Activated T-cell treated with anti-CD3 and anti-CD28 coated beads, Interleukin-2, amount 50 U/mL, for 72 hours (primary cell): ENCODE measurements at places on chromosomes 4 and X. TPM values are rescaled to one million over a fixed set of nuclear protein-coding genes. Genes with fewer than 3 reads are reported as not detected.

- no peaks in the 10 kb centered on the region for H3K27me3 ChIP-seq
- H3K27ac ChIP-seq: no peak overlapping the region
- peaks cover 6% of the 10 kb centered on the region for H3K36me3 ChIP-seq
- no peak overlapping the region for H3K4me3 ChIP-seq
These were observed 66.9 kb downstream of the PRSS12 start for GRCh38 chr4:118285931-118286330.

DNA sequence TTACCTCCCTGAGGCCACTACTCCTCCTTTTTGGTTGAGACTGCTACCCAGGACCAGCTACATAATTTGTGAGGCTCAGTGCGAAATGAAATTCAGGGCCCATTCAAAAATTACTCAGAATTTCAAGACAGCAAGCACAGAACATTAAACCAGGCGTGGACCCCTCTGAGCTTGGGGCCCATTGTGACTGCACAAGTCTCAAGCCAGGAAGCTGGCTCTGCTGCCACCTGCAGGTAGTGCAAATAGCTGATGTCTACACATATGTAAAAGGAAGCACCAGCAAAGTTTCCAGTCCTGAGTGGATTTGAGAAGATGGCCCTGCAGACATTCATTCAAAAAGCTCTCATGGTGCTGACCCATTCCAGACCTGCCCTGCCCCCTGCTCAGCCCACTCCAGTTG, 213.4 kb upstream of the LNX1 start:
- peak; percentile 17 for DNase-seq
- H3K27ac ChIP-seq: no peak overlapping the region
- peaks cover 6% of the 10 kb centered on the region for H3K27me3 ChIP-seq
- no peaks in the 10 kb centered on the region for H3K36me3 ChIP-seq
- no peak overlapping the region for H3K4me3 ChIP-seq
- H3K4me1 ChIP-seq: no peaks in the 10 kb centered on the region

DNA sequence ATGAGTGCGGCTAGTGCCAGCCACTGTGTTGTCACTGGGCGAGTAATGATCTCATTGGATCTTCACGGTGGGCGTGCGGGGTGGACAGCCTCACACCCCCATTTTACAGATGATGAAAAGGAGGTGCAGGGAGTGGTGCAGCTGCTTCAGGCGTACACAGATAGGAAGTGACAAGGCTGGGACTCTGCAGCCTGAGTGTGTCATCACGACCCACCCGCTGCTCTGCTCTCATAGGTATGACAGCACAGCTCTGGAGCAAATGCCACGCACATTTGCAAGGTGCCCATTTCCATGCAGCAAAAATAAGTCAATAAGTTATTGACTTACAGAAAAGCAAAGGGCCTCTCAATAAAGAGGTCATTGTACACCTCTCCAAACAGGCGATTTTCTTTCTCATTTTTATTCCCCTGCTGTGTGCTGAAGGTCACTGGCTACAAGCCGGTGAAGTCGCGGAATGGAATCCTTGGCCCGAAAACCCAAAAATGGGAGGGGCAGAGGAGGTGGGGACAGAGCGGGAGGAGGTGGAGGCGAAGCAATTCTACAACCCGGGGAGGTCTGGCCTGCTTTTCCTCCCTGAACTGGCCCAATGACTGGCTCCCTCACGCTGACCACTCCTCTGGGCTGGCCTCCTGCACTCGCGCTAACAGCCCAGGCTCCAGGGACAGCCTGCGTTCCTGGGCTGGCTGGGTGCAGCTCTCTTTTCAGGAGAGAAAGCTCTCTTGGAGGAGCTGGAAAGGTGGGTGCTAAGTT, at the start of gene SOD3:
TSS of gene SOD3 (plus strand) at position 658 of the 750 bp plus-strand sequence. CDS start 3,949 bp downstream, outside the sequence.
- peaks cover 23% of the 10 kb centered on the region for H3K27me3 ChIP-seq
- H3K4me1 ChIP-seq: no peaks in the 10 kb centered on the region
- no peak within 1 kb of the TSS for H3K4me3 ChIP-seq
- H3K27ac ChIP-seq: no peak within 1 kb of the TSS

DNA sequence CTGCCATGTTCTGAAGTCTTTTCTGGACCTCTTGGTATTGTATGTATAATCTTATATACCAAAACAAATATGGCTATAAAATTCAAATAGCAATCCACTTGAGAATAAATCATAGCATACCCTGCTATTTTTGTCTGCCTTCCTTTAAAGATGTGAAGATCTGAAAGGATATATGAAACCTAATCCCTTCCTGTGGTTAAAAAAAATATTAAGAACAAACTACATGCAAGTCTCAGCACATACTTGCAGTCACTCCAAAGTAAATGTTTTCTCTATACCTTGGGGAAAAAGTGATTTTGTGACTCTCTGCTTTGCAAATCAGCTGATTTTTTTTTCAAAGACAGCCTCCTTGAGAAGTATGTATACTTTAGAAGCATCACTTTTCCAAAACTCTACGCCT, 322.9 kb downstream of the ANKRD50 start:
- H3K27ac ChIP-seq: no peak overlapping the region
- H3K4me1 ChIP-seq: no peaks in the 10 kb centered on the region
- no peak for DNase-seq
- no peak overlapping the region for H3K4me3 ChIP-seq
- H3K36me3 ChIP-seq: no peaks in the 10 kb centered on the region

DNA sequence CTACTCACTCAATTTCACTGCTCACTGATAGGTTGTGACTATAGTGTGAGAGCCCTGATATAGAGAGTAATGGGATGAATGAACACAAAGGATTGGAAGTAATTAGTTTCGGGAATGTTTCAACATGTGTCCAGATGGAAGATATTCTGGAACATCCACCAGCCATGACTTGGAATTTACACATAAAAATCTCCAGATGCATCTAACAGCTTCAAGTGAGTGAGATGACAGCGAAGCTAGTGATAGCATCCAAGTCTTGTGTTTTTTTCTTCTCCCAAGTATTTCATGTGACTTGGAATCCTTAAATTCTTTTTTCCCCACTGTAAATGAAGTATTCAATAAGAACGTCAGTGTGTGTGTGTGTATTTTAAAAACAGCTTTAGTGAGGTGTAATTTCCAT, 82.1 kb downstream of the CLDN34 start:
- no peak overlapping the region for H3K27ac ChIP-seq
- H3K4me1 ChIP-seq: peaks cover 19% of the 10 kb centered on the region
- no peak for DNase-seq
- no peaks in the 10 kb centered on the region for H3K36me3 ChIP-seq

GRCh38 chrX:154505734-154506133, 10.3 kb downstream of the FAM3A start:
- no peaks in the 10 kb centered on the region for H3K27me3 ChIP-seq
- H3K27ac ChIP-seq: no peak overlapping the region
- DNase-seq: no peak

DNA sequence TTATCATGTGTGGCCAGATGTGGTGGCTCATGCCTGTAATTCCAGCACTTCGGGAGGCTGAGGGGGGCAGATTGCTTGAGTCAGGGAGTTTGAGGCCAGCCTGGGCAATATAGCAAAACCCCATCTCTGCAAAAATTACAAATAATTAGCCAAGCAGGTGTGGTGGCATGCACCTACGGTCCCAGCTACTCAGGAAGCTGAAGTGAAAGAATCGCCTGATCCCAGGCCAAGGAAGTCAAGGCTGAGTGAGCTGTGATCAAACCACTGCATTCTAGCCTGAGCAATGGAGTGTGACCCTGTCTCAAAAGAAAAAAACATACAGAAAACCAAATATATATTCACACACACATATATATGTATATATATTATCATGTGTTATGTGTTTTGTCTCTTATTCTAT, 15.0 kb downstream of the APELA start:
- H3K27me3 ChIP-seq: no peaks in the 10 kb centered on the region
- no peaks in the 10 kb centered on the region for H3K4me1 ChIP-seq
- H3K27ac ChIP-seq: no peak overlapping the region
- DNase-seq: no peak
- no peaks in the 10 kb centered on the region for H3K36me3 ChIP-seq
- H3K4me3 ChIP-seq: no peak overlapping the region

GRCh38 chrX:125505207-125505606, 185.5 kb downstream of the TEX13C start:
- no peak for DNase-seq
- H3K27me3 ChIP-seq: peaks cover 12% of the 10 kb centered on the region
- no peak overlapping the region for H3K27ac ChIP-seq
- no peaks in the 10 kb centered on the region for H3K36me3 ChIP-seq
- H3K4me3 ChIP-seq: no peak overlapping the region
- H3K4me1 ChIP-seq: no peaks in the 10 kb centered on the region

The GRIA2 gene
- not detected for total RNA-seq

The FUNDC2 gene
- 42.8 TPM for total RNA-seq

The CETN2 gene
- total RNA-seq: 6.2 TPM

The RIPPLY1 gene
- not detected for total RNA-seq

The SYTL4 gene
- not detected for total RNA-seq

The TRAM1L1 gene
- total RNA-seq: not detected

The SPANXD gene
- total RNA-seq: not detected
